ENCODE measurements at places on chromosomes 4 and X. TPM values are rescaled to one million over a fixed set of nuclear protein-coding genes. Genes with fewer than 3 reads are reported as not detected.

The HOPX gene
- 42.1 TPM for total RNA-seq

The TMSB15B gene
- total RNA-seq = 23.0 TPM

The TMEM144 gene
- 12.8 TPM for total RNA-seq

The PGAM4 gene
- total RNA-seq = not detected

The PAK3 gene
- 10.8 TPM for total RNA-seq

The LRIT3 gene
- total RNA-seq = not detected

The RADX gene
- 5.3 TPM for total RNA-seq

DNA sequence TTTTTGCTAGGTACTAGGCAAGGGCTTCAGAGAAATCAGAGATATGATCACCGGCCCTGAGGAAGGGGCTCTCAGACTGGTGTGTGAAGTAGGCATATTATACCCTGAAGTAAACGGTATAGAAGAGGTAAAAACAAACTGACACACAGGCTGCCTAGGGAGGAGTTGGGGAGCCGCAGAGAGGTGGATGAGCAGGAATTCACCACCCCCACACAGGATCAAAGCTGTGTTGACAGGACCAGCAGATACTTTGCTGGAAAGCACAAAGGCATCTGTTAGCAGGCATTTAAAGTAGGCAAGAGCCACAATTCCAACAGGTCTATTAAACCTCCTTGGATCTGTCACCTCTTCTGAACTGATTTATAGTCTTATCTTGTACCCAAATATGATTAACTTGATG is 71.8 kb upstream of the GPR34 start:
- H3K27ac ChIP-seq = no peak overlapping the region
- no peak for DNase-seq
- no peak overlapping the region for H3K4me3 ChIP-seq
- H3K27me3 ChIP-seq = no peaks in the 10 kb centered on the region
- no peaks in the 10 kb centered on the region for H3K4me1 ChIP-seq

DNA sequence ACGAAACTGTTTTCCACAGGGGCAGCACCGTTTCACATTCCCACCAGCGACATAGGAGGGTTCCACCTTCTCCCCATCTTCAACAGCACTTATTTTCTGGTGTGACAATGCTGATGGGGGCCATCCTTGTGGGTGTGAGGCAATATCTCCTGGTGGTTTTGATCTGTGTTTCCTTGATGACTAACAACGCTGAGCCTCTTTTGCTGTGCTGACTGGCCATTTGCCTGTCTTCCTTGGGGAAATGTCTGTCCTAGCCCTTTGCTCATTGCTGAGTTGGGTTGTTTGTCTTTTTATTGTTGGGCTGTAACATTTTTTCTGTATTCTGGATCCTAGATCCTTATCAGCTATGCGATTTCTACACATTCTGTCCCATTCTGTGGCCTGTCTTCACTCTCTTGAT is 33.7 kb downstream of the ATP2B3 start:
- no peaks in the 10 kb centered on the region for H3K27me3 ChIP-seq
- H3K36me3 ChIP-seq = no peaks in the 10 kb centered on the region
- no peak overlapping the region for H3K27ac ChIP-seq

- H3K4me1 ChIP-seq = no peaks in the 10 kb centered on the region
- H3K27me3 ChIP-seq = no peaks in the 10 kb centered on the region
- H3K4me3 ChIP-seq = no peak overlapping the region
- no peak overlapping the region for H3K27ac ChIP-seq
- no peak for DNase-seq
These were observed 138.8 kb downstream of the DCTD start for GRCh38 chr4:182778222-182778982.

- H3K27ac ChIP-seq = no peak overlapping the region
- no peaks in the 10 kb centered on the region for H3K4me1 ChIP-seq
- DNase-seq = no peak
- H3K27me3 ChIP-seq = peaks cover 13% of the 10 kb centered on the region
These were observed 7.6 kb downstream of the PDE6B start for GRCh38 chr4:632926-633325.

DNA sequence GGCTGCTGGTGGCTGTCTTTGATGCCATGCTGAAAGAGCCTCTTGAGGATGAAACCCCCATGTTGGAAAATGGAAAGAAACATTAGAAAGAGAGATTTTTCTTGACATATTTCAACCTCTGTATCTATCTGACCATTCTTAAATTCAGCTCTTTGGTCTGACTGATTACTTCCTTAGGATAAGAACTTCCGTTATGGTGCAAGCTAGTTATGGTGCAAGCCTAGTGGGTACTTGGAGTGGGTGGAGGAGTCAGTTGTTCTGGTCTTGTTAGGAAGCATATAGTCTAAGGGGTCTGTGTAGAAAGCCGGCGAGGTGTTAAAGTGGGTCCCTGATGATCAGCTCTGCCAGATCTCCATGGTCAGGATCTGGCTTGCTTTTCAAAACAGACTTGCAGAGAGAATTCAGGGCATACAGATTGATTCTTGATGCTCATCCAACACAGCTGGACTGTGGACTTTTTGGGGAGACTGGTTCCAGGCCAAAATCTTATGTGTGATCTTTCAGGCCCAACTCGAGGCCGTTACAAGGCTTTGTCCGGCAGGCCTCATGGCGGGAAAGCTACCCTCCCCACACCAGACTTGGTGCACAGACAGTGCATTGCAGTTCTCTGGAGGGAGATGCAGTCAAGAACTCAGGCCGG is 82.8 kb upstream of the BOD1L1 start:
- no peak for DNase-seq
- no peak overlapping the region for H3K4me3 ChIP-seq
- H3K27me3 ChIP-seq = peaks cover 7% of the 10 kb centered on the region
- no peak overlapping the region for H3K27ac ChIP-seq

DNA sequence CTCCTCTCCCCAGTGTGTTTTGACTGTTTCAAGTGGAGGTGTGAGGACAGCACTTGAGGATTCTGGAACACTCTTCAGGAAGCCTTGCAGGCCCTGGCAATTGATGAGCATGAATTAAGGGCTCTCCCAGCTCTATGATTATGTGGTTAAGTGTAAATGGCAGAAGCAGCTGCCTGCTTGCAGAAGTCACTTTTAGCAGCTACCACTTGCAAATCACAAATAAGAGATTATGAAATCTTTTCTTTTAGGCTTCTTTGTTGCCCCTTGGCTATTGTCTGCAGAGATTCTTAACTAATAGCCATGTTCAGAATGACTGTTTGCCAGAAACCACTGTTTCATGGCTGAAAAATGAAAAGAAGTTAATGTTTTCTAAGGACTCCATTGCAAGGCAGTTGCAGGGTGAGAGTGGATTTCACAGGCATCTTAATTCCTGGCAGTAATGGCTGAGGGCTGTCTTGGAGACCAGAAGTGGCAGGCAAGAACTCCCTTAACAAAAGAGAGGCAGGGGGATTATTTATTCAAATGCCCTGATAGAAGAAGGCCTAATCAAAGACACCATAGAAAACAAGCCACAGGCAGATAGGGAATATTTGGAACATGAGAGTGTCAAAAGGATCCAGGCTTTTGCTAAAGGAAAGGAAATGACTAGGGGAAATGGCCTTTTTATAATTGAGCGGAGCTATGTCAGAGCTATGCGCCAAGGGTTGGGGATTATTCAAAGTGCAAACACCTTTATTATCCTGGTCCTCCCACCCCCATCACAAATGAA is 8.3 kb upstream of the HOPX start:
- DNase-seq = no peak
- peak overlapping the region; percentile 73 for H3K27ac ChIP-seq
- H3K27me3 ChIP-seq = no peaks in the 10 kb centered on the region
- no peak overlapping the region for H3K4me3 ChIP-seq

GRCh38 chrX:34716302-34716701 is 59.2 kb upstream of the TMEM47 start:
- no peaks in the 10 kb centered on the region for H3K27me3 ChIP-seq
- H3K4me1 ChIP-seq = no peaks in the 10 kb centered on the region
- H3K4me3 ChIP-seq = no peak overlapping the region
- no peaks in the 10 kb centered on the region for H3K36me3 ChIP-seq

- H3K27me3 ChIP-seq = no peaks in the 10 kb centered on the region
- no peaks in the 10 kb centered on the region for H3K4me1 ChIP-seq
- no peak overlapping the region for H3K27ac ChIP-seq
- DNase-seq = no peak
These were observed 28.5 kb downstream of the SLC25A4 start for GRCh38 chr4:185171373-185172071.

- DNase-seq = no peak
- no peak overlapping the region for H3K4me3 ChIP-seq
- no peak overlapping the region for H3K27ac ChIP-seq
- no peaks in the 10 kb centered on the region for H3K27me3 ChIP-seq
- no peaks in the 10 kb centered on the region for H3K36me3 ChIP-seq
These were observed 317.9 kb upstream of the PCDH7 start for GRCh38 chr4:30402276-30402675.

DNA sequence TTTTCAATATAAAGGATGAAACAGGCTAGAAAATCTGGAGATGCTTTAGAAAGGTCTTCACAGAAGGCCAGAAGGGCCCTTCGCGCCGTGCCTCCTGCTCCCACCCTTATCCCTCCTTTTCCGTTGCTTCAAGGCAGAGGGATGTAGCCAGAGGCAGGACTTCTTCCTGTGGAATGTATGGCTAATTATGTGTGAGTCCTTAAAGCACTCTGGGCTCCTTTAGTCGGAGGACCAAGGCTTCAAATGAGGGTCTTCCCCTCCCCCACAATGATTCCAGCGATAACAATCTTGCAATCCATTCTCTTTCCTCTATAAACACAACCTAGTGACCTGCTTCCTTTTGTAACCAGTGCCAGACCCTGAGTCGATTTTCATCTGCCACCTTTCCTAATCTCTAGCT is 103.5 kb downstream of the GPC3 start:
- peak overlapping the region; percentile 59 for H3K4me3 ChIP-seq
- H3K27ac ChIP-seq = no peak overlapping the region
- no peaks in the 10 kb centered on the region for H3K27me3 ChIP-seq
- peaks cover 39% of the 10 kb centered on the region for H3K4me1 ChIP-seq
- H3K36me3 ChIP-seq = peaks cover 11% of the 10 kb centered on the region

DNA sequence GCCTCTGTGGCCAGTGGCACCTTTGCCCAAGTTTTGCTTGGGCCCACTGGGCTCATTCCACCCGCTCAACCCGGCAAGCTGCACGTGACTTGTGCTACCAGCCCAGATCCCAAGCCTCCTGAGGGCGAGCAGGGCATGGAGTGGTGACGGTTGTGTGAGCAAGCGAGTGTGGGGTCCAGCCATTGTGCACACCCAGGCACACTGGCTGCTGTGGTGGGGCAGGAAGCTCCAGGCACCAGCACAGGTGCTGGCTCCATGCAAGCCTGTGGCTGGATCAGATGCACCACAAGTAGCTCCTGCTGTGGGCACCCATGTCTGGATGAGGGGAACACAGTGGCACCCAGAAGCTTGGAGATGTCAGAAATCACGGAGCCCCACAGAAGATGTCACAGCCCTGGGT is 557.0 kb upstream of the GNPDA2 start:
- H3K36me3 ChIP-seq = no peaks in the 10 kb centered on the region
- DNase-seq = peak; percentile 53
- H3K27ac ChIP-seq = no peak overlapping the region
- no peak overlapping the region for H3K4me3 ChIP-seq

DNA sequence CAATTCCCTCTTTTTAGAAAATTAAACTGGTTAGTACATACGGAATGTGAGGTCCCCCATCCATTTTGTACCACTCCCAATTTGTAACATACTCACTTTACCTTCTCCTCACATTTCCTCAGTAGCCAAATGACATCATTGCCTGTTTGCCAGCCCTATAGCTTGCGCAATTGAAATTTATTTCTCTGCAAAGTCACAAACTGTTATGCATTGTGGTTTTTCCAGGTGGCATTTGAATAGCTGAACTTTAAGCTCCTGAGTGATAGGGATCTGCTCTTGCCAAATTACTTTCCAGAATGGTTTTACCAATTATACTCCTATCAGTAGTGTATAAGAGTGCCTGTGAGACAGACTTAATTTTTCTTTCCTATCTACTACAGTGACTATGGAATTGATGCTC is 7.7 kb downstream of the COL4A5 start:
- H3K27me3 ChIP-seq = no peaks in the 10 kb centered on the region
- H3K4me3 ChIP-seq = no peak overlapping the region
- H3K36me3 ChIP-seq = peaks cover 27% of the 10 kb centered on the region
- H3K27ac ChIP-seq = no peak overlapping the region

GRCh38 chr4:76783836-76784235 is 114.1 kb downstream of the SOWAHB start:
- peaks cover 6% of the 10 kb centered on the region for H3K4me1 ChIP-seq
- H3K27me3 ChIP-seq = no peaks in the 10 kb centered on the region

DNA sequence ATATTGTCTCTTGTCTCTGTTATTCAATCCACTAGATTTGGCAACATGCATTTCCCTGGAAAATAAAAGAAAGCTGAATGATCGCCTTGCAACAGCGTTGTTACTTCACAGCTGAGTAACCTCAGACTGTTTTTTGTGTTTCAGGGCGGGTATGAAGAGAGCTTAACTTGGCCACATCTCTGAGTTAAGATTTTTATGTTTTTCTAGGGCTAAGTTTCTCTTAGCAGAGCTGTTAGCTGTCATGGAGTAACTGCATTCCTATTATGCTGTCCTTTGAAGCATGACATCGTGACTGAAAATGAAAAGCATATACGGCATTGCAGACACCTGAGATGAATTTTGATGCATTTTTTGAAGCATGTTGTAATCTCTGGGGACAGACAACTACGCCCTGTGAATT is 1798.9 kb downstream of the PCDH7 start:
- no peak for DNase-seq
- peaks cover 9% of the 10 kb centered on the region for H3K4me1 ChIP-seq
- H3K27me3 ChIP-seq = no peaks in the 10 kb centered on the region
- H3K36me3 ChIP-seq = no peaks in the 10 kb centered on the region

GRCh38 chrX:152343306-152343705 is 107.8 kb downstream of the GABRA3 start:
- no peaks in the 10 kb centered on the region for H3K4me1 ChIP-seq
- H3K4me3 ChIP-seq = no peak overlapping the region
- no peak for DNase-seq
- no peaks in the 10 kb centered on the region for H3K27me3 ChIP-seq

DNA sequence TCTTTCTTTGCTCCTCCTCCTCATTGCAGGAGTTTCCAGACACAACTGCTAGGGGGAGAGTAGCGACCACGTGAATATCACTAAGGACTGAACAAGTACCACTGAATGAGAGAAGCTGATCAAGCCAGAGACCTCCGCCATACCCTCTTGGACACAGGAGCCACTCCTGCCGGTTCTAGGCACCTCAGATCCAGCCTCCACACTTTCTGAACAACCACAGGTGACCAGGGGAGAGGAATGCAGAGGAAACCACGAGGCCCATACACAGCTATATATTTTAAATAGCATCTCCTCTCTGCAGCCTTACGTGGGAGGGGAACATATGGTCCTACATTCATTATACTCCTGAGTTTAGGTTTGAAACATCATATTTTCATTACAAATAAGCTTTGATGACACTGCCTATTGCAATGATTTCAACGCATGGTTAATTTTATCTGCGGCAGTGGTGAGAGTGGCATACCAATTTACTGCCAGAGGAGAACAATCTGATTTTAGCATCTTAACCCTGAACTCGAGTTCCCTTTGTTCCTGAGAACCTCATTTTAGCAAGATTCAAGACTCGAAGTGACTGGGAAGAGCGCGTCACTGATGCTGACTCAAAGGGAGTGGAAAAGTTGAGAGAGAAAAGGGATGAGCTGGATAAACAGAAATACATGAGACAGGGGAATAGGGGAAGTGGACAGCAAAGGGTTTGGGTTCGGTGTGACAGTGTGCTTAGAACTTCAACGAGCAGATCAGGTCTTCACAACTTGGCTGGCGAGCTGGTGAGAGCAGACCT is 231.7 kb upstream of the PPARGC1A start:
- no peaks in the 10 kb centered on the region for H3K36me3 ChIP-seq
- no peak overlapping the region for H3K27ac ChIP-seq
- H3K4me3 ChIP-seq = no peak overlapping the region
- no peak for DNase-seq
- H3K4me1 ChIP-seq = no peaks in the 10 kb centered on the region
- peaks cover 4% of the 10 kb centered on the region for H3K27me3 ChIP-seq

- H3K36me3 ChIP-seq = no peaks in the 10 kb centered on the region
- no peak overlapping the region for H3K27ac ChIP-seq
- no peaks in the 10 kb centered on the region for H3K4me1 ChIP-seq
- DNase-seq = no peak
- H3K4me3 ChIP-seq = no peak overlapping the region
- peaks cover 67% of the 10 kb centered on the region for H3K27me3 ChIP-seq
These were observed 3.2 kb upstream of the ARHGAP36 start for GRCh38 chrX:131054906-131055305.

All from type B pancreatic cell (in vitro differentiated cells).